ENCODE measurements at places on chromosomes 6 and 20. TPM values are rescaled to one million over a fixed set of nuclear protein-coding genes. Genes with fewer than 3 reads are reported as not detected.

Gene ADAM33
- 0.48 TPM for total RNA-seq

Gene HDGFL1
- not detected for total RNA-seq

Gene KCNS1
- not detected for total RNA-seq

Gene CCDC167
- 25.1 TPM for total RNA-seq

Gene PROKR2
- not detected for total RNA-seq

Gene CLPSL2
- total RNA-seq, result not detected

Gene OR12D3
- total RNA-seq, result not detected

Gene PAX1
- total RNA-seq, result not detected

Gene CFAP206
- total RNA-seq, result not detected

Gene RAET1L
- not detected for total RNA-seq

Gene ASIP
- total RNA-seq, result 0.55 TPM

Gene NMBR
- total RNA-seq, result not detected
